Thoracic aorta (tissue), 2 donors: ENCODE measurements at places on chromosomes 2 and 18.

GRCh38 chr2:233165543-233165894 lies 86.0 kb upstream of the ATG16L1 start:
- H3K4me1 ChIP-seq, result no peaks in the 10 kb centered on the region
- no peak overlapping the region for H3K4me3 ChIP-seq
- no peaks in the 10 kb centered on the region for H3K27me3 ChIP-seq
- H3K27ac ChIP-seq, result no peak overlapping the region
- DNase-seq, result no peak
- H3K36me3 ChIP-seq, result no peaks in the 10 kb centered on the region

- H3K27ac ChIP-seq, result peak overlapping the region; percentile 99
- no peaks in the 10 kb centered on the region for H3K27me3 ChIP-seq
- H3K4me1 ChIP-seq, result peaks cover 16% of the 10 kb centered on the region
Observed at GRCh38 chr18:11850821-11851145, 430 bp upstream of the CHMP1B start.

GRCh38 chr2:60127191-60127590 lies 426.3 kb downstream of the BCL11A start:
- no peak overlapping the region for H3K4me3 ChIP-seq
- DNase-seq, result no peak
- H3K27me3 ChIP-seq, result no peaks in the 10 kb centered on the region
- H3K27ac ChIP-seq, result no peak overlapping the region
- no peaks in the 10 kb centered on the region for H3K4me1 ChIP-seq

DNA sequence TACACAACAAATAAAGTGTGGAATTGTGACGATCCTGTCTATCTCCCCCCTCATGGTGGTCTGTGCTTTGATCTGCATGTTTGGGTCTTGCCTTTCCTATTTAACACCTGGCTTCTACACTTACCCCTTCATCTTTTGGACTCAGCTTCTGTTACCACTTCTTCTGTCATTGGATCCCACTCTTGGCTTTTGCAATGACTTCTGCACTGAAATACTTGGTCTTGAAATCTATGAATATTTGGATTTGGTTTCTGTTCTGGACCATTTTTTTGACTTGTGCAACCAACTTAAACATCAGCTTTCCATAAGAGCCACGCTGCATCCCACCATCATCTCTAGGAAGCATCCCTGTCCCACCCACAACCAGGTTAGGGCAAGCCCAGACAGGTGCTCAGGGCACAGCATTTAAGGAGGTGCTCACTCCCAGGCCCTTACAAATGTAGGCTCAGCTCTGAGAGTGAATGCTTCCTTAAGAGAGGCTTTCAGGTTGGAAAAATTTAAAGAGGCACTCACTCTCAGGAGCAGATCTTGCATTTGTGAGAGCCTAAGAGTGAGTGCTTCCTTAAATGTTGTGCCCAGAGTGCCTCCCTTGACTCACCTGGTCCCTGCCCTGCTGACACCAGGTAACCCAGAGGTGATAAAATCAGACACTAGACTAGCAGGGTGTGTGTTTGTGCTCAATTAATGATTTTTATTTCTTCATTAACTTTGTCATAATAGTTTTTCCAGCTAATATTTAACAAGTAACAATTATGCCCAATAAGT lies 124.5 kb upstream of the SH3BP4 start:
- no peaks in the 10 kb centered on the region for H3K27me3 ChIP-seq
- H3K27ac ChIP-seq, result no peak overlapping the region
- no peak overlapping the region for H3K4me3 ChIP-seq
- DNase-seq, result no peak
- H3K36me3 ChIP-seq, result no peaks in the 10 kb centered on the region

DNA sequence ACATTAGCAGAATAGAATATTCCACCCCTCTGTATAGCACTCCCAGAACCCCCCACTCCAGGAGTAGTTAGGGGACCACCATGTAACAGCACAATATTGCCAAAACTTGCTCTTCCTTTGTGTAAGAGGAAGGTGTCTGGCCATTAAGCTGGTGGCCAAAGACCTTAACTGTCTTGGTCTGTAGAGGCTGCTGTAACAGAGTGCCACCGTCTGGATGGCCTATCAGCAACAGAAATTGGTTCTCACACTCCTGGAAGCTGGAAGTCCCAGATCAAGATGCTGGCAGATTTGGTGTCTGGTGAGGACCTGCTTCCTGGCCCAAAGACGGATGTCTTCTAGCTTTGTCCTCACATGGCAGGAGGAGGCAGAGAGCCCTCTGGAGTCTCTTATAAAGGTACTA lies 61.6 kb upstream of the TGFA start:
- no peak for DNase-seq
- H3K4me1 ChIP-seq, result no peaks in the 10 kb centered on the region
- H3K27ac ChIP-seq, result no peak overlapping the region
- H3K36me3 ChIP-seq, result no peaks in the 10 kb centered on the region
- no peak overlapping the region for H3K4me3 ChIP-seq

GRCh38 chr2:191410646-191411436 lies 165.6 kb downstream of the MYO1B start:
- no peak overlapping the region for H3K4me3 ChIP-seq
- DNase-seq, result no peak
- peak overlapping the region; percentile 61 for H3K27ac ChIP-seq
- H3K27me3 ChIP-seq, result no peaks in the 10 kb centered on the region

- no peaks in the 10 kb centered on the region for H3K4me1 ChIP-seq
- no peak overlapping the region for H3K27ac ChIP-seq
- H3K27me3 ChIP-seq, result no peaks in the 10 kb centered on the region
- H3K36me3 ChIP-seq, result no peaks in the 10 kb centered on the region
Observed at GRCh38 chr2:39033980-39034379, 86.9 kb downstream of the SOS1 start.

GRCh38 chr18:76988827-76989646 lies 143.5 kb downstream of the MBP start:
- H3K36me3 ChIP-seq, result no peaks in the 10 kb centered on the region
- no peaks in the 10 kb centered on the region for H3K27me3 ChIP-seq
- peak overlapping the region; percentile 38 for H3K27ac ChIP-seq
- no peak overlapping the region for H3K4me3 ChIP-seq

- no peak overlapping the region for H3K4me3 ChIP-seq
- no peak for DNase-seq
- no peaks in the 10 kb centered on the region for H3K36me3 ChIP-seq
- no peaks in the 10 kb centered on the region for H3K27me3 ChIP-seq
- H3K4me1 ChIP-seq, result no peaks in the 10 kb centered on the region
Observed at GRCh38 chr18:2146092-2146491, 425.2 kb downstream of the METTL4 start.

DNA sequence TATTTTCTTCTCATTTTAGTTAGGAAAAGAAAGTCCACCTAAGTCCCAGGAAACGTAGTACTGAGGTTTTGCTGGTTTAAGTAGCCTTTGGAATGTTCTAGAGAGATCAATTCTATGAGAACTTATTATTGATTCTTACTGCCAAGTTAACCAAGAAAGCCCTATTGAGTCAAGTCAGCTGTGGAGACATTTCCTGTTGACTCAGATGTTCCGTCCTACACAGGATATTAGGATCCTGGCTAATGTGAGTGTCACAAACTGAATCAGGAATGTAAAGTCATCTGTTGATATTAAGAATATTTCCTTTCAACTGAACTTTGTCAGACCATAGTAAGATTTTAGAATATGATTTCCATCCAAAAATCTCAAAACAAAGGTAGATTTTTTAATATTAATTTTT lies 654.3 kb downstream of the LRRTM4 start:
- no peaks in the 10 kb centered on the region for H3K4me1 ChIP-seq
- no peak overlapping the region for H3K27ac ChIP-seq
- DNase-seq, result no peak

- H3K27me3 ChIP-seq, result no peaks in the 10 kb centered on the region
- H3K36me3 ChIP-seq, result no peaks in the 10 kb centered on the region
- no peaks in the 10 kb centered on the region for H3K4me1 ChIP-seq
- H3K4me3 ChIP-seq, result no peak overlapping the region
- no peak for DNase-seq
Observed at GRCh38 chr2:200171731-200172482, 134.6 kb upstream of the SPATS2L start.

- no peaks in the 10 kb centered on the region for H3K36me3 ChIP-seq
- no peaks in the 10 kb centered on the region for H3K4me1 ChIP-seq
- H3K27me3 ChIP-seq, result no peaks in the 10 kb centered on the region
- no peak overlapping the region for H3K27ac ChIP-seq
Observed at GRCh38 chr2:209721497-209721896, 50.1 kb upstream of the UNC80 start.

- no peaks in the 10 kb centered on the region for H3K36me3 ChIP-seq
- DNase-seq, result no peak
- H3K4me1 ChIP-seq, result no peaks in the 10 kb centered on the region
- no peak overlapping the region for H3K27ac ChIP-seq
- no peaks in the 10 kb centered on the region for H3K27me3 ChIP-seq
- H3K4me3 ChIP-seq, result no peak overlapping the region
Observed at GRCh38 chr2:221310730-221311129, 261.4 kb downstream of the EPHA4 start.

DNA sequence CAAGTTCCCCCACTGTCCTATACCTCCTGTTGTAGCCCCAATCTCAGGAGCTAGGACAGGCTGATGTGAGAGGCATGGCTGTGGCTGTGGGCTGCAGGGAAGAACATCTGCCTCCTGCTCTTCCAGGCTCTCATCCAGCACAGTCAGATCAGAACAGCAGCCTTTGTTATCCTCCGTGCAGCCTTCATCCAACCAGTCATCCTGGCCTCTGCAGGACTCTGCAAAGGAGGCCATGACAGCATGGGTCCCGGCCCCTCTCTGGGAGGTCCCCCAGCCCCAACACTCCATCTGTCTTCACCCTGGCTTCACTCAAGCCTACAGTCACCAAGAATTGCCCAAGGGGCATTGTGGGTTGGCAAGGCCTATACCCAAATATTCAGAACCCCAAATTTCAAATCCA lies 223.2 kb upstream of the COPS8 start:
- H3K4me1 ChIP-seq, result no peaks in the 10 kb centered on the region
- H3K27ac ChIP-seq, result no peak overlapping the region
- no peak overlapping the region for H3K4me3 ChIP-seq
- no peak for DNase-seq
- H3K36me3 ChIP-seq, result no peaks in the 10 kb centered on the region
- H3K27me3 ChIP-seq, result no peaks in the 10 kb centered on the region

DNA sequence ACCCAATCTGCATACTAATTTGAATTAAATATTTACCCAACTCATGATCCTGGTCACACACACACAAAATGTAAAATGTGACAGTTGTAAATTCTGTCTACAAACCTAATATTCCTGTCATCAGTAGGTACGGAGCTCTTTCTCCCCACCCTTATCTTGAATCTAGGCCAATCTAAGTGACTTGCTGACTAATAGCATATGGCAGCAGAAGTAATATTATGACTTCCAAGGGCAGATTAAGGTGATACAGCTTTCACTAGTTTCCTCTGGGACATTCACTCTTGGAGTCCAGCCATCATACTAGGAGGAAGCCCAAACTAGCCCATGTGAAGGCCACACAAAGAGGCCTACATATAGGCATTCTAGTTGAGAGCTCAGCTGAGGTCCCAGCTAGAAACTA lies 89.4 kb downstream of the TMEM131 start:
- DNase-seq, result no peak
- H3K27me3 ChIP-seq, result no peaks in the 10 kb centered on the region
- H3K4me3 ChIP-seq, result no peak overlapping the region
- no peaks in the 10 kb centered on the region for H3K4me1 ChIP-seq

- no peak overlapping the region for H3K27ac ChIP-seq
- H3K4me1 ChIP-seq, result no peaks in the 10 kb centered on the region
- DNase-seq, result no peak
- no peaks in the 10 kb centered on the region for H3K36me3 ChIP-seq
Observed at GRCh38 chr2:75007061-75007460, 48.6 kb downstream of the POLE4 start.

- H3K4me3 ChIP-seq, result peak overlapping the region; percentile 17
- H3K4me1 ChIP-seq, result peaks cover 53% of the 10 kb centered on the region
- H3K27me3 ChIP-seq, result no peaks in the 10 kb centered on the region
- no peak for DNase-seq
- H3K36me3 ChIP-seq, result no peaks in the 10 kb centered on the region
Observed at GRCh38 chr18:48742706-48743475, 204.1 kb downstream of the CTIF start.

DNA sequence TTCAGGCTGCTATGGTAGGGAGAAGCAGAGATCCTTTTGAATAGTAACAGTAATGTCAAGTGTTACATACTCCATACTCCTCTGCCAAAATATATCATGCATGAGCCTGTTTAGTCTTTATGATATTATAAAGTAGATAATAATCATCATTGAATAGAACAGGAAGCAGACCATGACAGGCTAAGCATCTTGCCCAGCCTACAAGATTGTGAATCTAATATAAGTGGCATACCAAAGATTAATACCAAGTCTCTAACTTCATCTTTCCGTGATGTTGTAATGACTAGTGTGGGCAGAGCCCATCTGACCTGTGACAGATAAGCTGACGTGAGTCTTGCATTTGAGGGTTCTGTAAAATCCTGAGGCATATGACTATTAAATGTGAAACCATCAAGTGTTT lies 13.1 kb downstream of the NDUFB3 start:
- H3K36me3 ChIP-seq, result peaks cover 23% of the 10 kb centered on the region
- DNase-seq, result no peak
- no peak overlapping the region for H3K4me3 ChIP-seq

DNA sequence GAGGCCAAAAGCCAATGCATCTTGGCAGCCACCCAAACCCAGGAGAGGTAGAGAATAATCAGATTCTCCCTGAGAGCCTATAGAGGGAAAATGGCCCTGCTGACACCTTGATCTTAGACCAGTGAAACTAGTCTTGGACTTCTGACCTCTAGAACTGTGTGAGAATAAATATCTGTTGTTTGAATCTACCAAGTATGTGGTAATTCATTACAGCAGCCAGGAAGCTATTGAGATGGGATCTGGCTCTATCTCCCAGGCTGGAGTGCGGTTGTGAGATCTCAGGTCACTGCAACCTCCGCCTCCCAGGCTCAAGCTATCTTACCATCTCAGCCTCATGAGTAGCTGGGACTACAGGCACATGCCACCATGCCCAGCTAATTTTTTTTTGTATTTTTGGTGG lies 567.2 kb downstream of the MBD2 start:
- H3K36me3 ChIP-seq, result no peaks in the 10 kb centered on the region
- DNase-seq, result no peak
- H3K4me1 ChIP-seq, result no peaks in the 10 kb centered on the region
- no peak overlapping the region for H3K4me3 ChIP-seq
- no peaks in the 10 kb centered on the region for H3K27me3 ChIP-seq

GRCh38 chr2:4693266-4693665 lies 989.9 kb downstream of the DCDC2C start:
- no peak for DNase-seq
- no peaks in the 10 kb centered on the region for H3K36me3 ChIP-seq
- H3K27ac ChIP-seq, result no peak overlapping the region

DNA sequence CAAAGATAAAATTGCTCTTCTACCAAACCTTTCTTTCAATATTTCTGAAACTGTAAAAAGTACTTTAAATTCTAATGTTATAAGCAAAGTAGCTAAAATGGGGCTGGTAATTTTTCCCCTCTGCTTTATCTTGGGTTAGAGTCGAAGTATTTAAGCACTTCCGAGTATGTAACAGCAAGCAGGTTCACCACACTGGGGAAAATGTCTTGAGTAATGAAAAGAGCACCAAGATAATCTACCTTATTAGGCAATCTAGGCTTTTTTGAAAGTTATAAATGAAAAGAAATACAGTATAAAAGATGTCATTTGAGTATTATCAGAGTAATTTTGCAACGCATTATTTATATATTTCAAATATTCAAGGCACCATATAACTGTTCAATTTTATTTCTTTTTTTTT lies 687 bp upstream of the DSG3 start:
- no peak for DNase-seq
- no peak overlapping the region for H3K27ac ChIP-seq
- no peak overlapping the region for H3K4me3 ChIP-seq
- no peaks in the 10 kb centered on the region for H3K27me3 ChIP-seq
- no peaks in the 10 kb centered on the region for H3K4me1 ChIP-seq
- no peaks in the 10 kb centered on the region for H3K36me3 ChIP-seq
